Left forelimb (tissue), 1 donor: ENCODE measurements at places on chromosomes 16 and 17.

GRCh38 chr16:14559809-14560241 lies 70.2 kb downstream of the PARN start:
- DNase-seq = no peak

- no peak for DNase-seq
These were observed 15.0 kb upstream of the CBX8 start for GRCh38 chr17:79811868-79812352.

- no peak for DNase-seq
These were observed 50.4 kb upstream of the ERN1 start for GRCh38 chr17:64180089-64181073.

DNA sequence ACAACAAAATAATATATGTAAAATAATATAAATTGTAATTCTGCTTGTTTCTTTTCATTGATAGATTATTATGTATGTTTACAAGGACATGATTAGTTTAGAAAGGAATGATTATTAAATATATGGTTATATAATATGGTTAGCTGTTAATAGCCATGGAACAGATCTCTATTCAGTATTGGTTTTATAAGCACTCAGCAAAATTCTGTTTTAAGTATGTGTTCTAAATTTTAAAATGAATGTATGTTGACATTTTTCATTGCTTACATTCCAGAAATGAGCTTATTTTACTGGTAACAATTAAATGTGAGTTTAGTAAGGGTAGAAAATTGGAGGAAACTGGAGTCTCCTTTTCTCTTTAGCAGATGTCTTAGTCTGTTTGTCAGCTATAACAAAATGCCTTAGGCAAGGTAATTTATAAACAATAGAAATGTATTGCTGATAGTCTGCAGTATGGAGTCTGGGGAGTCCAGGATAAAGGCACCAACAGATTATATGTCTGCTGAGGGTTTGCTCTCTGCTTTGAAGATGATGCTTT lies 45.4 kb downstream of the NFAT5 start:
- DNase-seq = no peak

DNA sequence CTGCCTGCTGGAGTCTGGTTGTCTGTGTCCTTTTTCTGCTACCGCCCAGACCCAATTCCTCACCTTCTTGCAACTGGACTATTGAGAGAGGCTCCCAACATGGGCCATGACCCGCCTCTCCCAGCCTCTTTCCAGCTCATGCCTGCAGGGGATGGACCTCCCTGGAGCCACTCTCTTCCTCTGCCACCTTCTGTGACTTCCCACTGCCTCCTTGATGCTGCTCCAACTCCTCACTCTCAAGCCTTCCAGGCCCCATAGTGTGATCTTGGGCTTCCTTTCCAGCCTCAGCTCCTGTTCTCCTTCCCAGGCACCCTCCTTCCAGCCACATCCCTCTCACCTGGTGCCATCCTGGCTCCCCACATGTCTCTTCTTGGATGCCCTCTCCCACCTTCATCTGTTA lies 11.1 kb downstream of the ZNF768 start:
- DNase-seq = no peak

GRCh38 chr16:25006504-25007056 lies 8.6 kb downstream of the ARHGAP17 start:
- DNase-seq = no peak

GRCh38 chr16:67531247-67531646 lies 2.6 kb downstream of the RIPOR1 start:
- DNase-seq = no peak

GRCh38 chr17:45640141-45640850 lies 143.8 kb upstream of the CRHR1 start:
- peak; percentile 82 for DNase-seq

DNA sequence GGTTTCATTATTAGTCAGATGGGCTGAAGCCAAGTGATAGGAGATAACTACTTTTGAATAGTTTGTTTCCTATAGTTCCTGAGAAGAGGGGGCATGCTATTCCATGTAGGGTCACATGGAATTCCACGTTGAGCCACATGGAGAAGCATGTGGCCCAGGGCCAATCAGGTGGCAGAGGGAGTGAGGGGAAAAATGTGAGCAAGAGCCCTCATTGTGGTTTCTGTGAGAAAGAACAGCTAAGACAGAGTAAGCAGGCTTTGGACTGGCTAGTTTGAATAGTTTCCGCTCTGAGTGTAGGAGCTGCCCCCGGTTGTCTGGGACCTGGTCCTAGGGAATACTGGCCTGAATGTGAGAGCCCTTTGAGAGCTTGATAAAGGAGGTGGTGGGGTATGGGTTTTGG lies 69.9 kb upstream of the CNTNAP4 start:
- DNase-seq = no peak

- DNase-seq = peak; percentile 4
These were observed 182.7 kb downstream of the TMEM132E start for GRCh38 chr17:34762078-34762477.

DNA sequence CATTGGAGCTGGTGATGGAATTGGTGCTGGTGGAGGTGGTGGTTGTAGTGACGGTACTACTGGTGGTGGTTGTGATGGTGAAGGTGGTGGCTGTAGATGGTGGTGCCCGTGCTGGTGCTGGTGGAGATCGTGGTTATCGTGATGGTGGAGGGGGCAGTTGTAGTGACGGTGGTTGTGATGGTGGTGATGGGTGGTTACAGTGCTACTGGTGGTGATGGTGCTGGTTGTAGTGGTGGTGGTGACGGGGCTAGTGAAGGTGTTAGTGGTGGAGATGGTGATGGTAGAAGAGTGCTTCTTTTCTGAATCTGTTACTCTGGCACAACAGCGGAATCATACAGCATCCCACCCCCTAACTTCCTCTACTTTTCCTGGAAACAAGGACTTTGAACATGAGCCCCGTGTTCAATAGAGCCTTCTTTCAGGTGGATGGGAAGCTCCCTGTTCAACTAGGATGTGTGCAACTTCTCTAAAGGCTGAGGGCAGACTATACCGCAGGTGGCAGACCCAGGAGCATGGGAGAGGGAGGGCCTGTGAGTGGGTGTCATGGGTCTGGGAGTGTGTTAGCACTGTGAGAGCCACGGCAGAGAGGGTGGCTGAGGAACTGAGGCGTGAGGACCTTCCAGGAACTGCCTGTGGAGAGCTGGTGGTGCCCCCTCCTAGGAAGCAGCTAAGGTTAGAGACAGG lies 8.2 kb downstream of the TBX21 start:
- DNase-seq = no peak

DNA sequence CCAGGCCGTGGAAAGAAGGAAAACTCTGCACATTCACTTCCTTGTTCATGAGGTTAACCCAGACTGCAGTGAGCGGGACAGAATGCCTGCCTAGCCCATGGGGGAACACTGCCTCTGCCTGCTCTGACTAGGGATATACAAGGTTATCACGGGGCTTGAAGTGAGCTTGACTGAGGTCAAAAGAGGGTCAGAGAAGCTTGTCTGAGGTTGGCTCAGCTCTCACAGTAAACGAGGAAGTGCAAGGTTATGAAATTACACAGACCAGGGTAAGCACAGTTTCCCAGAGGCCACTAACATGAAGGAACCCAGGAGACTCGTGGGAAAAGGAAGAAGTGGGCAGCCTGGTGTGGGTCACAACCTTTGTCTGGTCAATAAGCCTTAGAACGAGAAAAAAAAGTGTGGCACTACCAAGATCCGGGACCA lies 28.7 kb downstream of the HIC1 start:
- DNase-seq = no peak

DNA sequence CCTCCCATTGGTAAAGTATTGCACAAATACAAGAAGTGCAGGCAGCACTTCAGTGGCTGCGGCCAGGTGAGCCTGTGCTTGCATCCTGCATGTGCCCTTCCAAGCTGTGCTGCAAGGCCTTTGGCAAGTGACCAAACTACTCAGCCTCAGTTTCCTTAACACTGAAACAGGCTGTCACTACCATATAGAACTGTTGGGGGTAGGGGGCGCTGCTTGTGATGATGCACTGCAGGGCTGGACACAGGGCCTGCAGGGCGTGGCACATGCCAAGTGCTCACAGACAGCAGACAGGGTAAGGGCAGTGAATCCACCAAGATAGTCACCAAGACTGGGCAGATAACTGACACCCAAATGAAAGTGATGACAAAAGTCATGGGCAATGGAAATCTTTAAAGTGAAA lies 65.6 kb upstream of the SREBF1 start:
- no peak for DNase-seq

DNA sequence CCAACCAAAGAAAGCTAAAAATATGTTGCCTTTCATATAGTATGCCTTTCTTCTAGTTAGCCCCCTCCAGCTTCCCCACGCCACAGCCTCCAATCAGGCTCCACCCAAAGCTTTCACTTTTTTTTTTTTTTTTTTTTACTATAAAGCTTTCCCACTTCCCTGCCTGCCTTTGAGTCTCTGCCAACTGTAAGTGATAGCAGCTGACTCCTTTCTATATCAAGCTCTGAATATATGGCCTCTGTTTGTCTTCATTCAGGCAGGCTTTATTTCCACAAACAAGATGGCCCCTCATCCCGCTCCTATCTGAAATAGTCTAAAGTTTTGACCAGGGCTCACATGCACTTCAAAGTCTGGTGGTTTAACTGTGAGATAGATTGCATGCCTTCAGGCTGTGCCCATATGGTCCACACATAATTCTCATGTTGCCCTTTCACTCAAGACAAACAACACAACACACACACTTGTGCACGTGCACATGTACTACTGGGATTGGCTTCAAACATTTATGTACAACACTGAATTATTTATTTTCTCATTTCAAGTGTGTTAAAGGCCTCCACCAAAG lies 39.8 kb upstream of the DYNLRB2 start:
- no peak for DNase-seq

GRCh38 chr17:35171834-35172233 lies 22.4 kb downstream of the SLC35G3 start:
- DNase-seq = no peak

DNA sequence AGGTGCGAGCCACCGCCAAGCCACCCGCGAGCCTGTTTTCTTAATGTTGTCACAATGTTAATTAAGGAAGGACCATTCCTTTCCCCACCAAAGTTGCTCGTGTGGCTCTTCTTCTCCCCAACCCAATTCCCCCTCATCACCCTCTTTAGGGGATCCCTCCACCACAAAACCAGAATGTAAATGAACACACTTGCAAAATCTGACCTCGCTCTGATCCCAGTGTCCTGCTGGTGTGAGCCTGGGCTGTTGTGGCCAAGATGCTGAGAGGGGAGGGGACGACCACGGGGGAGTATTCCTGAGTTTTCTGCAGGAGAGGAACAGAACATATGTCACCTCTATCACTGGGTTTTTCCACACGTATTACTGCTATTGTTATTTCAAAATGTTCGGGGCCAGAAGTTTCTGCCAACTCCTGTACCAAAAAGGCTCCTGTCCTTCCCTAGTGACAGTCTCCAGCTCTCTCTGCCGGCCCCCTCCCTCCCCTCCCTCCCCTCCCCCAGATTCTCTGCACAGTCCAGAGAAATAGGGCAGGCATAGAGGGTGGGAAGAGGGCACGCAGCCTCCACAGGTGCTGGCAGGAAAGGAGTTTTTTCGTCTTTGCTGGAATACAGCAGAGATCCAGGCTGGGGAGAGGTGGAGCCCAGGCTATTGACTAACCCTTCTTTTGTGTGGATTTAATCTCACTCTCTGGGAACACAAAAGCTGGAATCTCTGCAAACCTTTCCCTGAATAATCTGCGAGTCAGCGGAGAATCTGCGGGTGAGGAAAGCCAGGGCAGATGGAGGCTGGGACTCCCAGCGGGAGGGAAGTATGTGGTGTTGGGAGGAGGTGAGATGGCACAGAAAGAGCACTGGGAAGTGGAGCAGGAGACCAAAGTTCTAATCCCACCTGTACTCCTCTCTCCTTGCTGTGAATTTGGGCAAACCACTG lies 4.5 kb upstream of the CA4 start:
- DNase-seq = no peak

DNA sequence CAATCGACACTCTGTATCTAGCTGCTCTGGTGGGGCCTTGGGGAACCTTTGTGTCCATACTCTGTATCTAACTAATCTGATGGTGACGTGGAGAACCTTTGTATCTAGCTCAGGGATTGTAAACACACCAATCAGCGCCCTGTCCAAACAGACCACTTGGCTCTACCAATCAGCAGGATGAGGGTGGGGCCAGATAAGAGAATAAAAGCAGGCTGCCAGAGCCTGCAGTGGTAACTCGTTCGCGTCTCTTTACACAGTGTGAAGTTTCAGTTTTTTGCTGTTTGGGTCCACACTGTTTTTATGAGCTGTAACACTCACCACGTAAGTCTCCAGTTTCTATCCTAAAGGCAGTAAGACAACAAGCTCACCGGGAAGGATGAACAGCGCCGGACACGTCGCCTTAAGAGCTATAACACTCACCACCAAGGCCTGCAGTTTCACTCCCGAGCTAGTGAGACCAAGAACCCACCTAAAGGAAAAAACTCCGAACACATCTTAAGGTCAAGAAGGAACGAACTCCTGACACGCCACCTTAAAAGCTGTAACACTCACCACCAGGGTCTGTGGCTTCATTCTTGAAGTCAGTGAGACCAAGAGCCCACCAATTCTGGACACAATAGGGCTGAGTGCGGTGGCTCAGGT lies 64.6 kb downstream of the KPNA2 start:
- DNase-seq = no peak

- peak; percentile 93 for DNase-seq
These were observed 1.4 kb upstream of the PLEKHH3 start for GRCh38 chr17:42677921-42678781.

- no peak for DNase-seq
These were observed 21.0 kb downstream of the SLC7A6OS start for GRCh38 chr16:68289621-68290329.

DNA sequence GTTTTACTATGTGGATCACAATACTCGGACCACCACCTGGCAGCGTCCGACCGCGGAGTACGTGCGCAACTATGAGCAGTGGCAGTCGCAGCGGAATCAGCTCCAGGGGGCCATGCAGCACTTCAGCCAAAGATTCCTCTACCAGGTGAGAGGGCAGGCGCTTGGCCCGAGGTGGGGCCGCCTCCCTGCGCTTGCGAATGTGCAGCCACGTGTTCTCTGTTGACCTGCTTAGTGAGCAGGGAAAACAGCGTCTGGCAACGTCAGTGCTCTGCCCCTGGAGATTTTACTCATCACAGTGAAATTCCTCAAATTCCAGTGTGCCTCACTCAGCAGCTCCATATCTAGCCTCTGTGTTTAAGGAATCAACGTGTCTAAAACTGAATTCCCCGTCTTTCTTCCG lies 33.4 kb upstream of the CLEC18A start:
- DNase-seq = no peak
